Stimulated activated CD4-positive, alpha-beta T cell treated with anti-CD3 and anti-CD28 coated beads, Interleukin-1b, Interleukin-23, amount 100 ng/mL, for 1 hour (primary cell): ENCODE measurements at places on chromosomes 11 and 22.

GRCh38 chr11:59415111-59415510 is 11.1 kb downstream of the OR5A2 start:
- no peak for DNase-seq

- DNase-seq, result no peak
These were observed 41.2 kb upstream of the GLYATL1 start for GRCh38 chr11:58898106-58898505.

- DNase-seq, result no peak
These were observed 26.4 kb upstream of the ADORA2A start for GRCh38 chr22:24400726-24401596.

- no peak for DNase-seq
These were observed 89.2 kb downstream of the AMOTL1 start for GRCh38 chr11:94857337-94857736.

DNA sequence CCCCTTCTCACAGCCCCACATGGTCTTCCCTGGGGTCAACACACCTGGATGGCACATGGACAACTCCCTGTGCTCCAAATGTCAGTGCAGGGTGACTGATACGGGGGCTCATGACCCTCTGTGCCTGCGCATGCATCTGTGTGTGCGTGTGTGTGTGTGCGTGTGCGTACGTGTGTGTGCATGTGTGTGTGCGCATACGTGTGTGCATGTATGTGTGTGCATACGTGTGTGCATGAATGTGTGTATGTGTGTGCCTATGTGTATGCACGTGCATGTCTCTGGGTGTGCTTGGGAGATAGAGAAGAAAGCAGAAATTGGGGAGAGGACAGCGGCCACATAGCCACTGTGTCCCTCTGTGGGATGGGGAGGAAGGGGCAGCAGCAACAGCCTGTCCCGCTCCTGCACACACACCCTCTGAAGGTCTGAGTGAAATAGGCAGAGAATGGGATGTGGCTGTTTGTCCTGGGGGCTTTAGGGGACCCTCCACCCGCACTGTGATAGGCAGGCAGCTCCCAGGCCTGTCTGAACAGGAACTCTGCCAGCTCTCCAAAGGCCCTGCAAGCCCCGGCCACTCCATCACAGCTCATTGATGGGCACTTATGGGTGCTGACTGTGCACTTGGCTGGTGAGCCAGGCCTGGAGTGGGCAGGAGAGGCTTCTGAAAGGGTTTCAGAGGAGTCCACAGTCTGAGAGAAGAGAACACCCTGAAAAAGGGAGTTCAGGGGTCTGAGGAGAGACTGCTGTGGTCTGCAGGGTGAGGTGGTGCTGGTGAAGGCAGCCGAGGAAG is 28.7 kb upstream of the PICK1 start:
- DNase-seq, result no peak

GRCh38 chr22:41368543-41369423 is 13.0 kb upstream of the TEF start:
- no peak for DNase-seq

DNA sequence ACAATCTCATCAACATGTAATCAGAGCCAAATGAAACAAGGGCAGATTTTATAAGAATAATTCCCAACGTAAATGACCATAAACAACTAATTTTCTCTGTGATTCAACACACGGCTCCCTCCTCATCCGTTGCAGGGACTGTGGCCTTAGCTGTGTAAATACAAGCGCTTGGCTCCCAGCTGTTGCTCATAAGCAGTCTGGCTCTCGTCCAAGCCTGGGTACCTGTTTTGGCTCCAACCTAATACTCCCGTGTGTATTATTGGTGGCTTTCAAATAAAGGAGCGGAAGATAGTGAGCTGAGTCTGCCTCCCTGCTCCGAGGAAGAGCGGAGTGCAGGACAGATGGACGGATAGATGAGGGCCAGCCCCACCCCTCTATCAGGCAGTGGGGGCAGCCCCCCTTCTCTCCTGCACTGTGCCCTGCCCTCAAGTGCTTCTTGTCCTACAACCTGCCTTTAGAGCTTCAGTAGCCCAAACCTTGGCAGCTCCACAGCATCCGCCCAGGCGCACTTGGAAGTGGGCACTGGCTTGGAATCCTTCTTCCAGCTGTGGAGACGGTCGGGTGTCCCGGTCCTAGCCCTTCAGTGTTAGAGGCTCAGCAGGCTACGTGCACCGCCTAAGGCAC is 670.9 kb downstream of the BRD1 start:
- DNase-seq, result no peak

GRCh38 chr11:118442908-118443589 is 6.8 kb downstream of the KMT2A start:
- no peak for DNase-seq

DNA sequence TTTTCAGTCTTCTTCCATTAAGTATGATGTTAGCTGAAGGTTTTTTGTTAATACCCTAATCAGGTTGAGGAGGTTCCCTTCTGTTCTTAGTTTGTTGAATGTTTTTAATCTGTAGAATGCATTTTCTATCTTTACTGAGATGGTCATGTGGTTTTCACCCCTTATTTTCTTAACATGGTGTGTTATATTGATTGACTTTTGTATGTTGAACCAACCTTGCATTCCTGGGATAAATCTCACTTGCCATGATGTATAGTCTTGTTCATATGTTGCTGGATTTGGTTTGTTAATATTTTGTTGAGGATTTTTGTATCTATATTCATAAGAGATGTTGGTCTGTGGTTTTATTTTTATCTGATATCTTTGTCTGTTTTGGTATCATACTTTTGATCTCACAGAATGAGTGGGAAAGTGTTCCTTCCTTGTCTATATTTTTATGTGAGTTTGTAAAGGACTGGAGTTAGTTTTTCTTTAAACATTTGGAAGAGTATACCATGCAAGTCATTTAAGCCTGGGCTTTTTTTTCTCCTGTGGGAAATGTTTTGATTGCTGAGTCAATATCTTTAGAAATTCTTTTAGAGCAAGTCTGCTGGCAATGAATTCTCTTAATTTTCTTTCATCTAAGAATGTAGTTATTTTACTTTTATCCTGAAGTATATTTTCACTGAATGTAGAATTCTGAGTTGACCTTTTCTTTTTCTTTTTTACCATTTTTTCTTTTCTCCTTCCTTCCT is 5.5 kb upstream of the P4HA3 start:
- DNase-seq, result no peak

GRCh38 chr11:123286761-123287160 is 91.7 kb upstream of the CLMP start:
- DNase-seq, result no peak

DNA sequence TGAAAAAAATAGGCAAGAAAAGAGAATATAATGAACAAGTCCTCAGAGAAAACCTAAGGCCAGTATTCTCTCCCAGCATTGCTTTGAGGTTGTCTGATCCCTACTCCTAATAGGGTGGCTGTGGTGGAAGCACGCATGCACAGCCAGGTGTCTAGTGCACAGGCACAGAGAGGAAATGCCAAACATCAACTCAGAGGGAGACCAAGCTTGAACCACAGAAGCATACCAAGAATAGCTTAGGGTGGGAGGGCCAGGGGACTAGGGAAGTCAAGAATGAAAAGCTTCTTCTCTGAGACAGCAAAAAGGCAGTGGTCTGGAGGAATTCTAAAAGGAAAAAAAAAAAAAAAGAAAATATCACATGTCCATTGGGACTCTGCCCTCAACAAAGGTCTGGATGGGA is 244.1 kb upstream of the API5 start:
- no peak for DNase-seq

- DNase-seq, result no peak
These were observed 8.2 kb upstream of the HBE1 start for GRCh38 chr11:5277807-5278382.
